ENCODE measurements at places on chromosomes 2 and 18.

- no peak for DNase-seq
Observed at GRCh38 chr18:62942578-62942977, 227.2 kb downstream of the PHLPP1 start.

DNA sequence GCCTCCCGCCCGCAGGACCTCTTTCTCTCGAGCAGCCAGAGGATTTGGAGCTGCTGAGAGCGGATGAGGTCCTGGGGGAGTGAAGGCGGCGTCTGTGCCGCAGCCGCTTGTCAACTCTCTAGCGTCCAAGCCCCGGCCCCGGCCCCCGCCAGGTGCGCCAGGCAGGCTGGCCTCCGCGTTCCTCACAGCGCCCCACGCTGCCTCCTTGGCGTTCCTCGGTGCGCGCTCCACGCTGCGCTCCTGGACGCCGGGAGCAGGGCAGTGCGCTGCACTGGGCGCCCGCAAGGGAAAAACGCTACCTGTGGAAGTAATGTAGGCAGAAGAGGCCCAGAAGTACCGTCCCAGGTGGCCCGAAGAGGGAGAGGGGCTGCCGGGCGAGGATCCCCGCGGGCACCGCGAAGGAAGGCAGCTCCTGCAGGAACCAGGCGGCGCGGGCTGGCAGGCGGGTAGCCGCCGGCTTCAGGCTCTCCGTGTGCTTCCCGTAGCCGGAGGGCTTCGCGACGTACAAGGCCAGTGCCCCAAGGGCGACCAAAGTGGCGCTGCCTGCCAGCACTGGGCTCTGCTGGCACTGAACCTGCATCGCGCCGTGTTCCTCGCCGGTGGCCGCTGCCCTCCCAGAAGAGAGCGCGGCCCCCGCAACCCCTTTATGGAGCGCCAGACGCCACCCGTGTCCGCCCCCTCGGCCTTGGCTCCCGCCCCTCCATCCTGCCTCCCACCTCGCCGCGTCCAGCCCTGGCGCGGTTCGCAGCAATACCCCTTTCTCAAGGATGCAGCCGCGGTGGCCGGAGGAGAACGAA, at the start of gene SRD5A2:
Gene SRD5A2 (minus strand): TSS at position 618 of the 797 bp plus-strand sequence. CDS start 38 bp downstream, at position 580.
- no peak for DNase-seq

GRCh38 chr2:162824304-162824703, 14.3 kb downstream of the KCNH7 start:
- no peak for DNase-seq

DNA sequence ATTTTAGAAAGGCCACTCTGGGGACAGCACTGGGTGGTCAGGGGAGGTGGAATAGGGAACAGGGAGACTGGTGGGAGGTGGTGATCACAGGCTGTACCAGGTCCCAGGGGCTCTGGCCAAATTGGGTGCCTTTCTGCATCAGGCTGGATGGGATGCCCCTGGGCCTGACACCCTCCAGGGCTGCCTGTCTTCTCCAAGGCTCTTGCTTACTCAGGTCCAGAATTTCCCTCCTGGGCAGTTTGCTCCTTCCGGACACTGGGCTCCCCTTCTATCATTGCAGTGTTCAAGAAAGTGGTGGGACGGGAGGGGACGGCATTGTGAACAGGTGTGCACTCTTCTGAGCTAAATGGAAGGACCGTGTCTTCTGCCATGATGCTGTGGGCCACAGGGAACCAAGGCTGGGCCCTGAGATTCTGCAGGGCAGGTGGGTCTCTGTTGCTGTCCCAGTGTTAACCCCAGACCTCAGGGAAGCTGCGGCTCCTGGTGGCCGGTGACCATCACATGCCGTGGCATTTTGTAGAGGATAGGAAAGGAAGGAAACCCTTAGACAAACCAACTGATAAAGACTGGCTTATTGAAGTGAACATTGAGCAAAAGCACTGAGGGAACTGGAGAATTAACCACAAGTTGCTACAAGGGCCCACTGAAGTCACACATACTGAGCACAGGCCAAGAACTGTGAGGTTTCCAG, 93.7 kb upstream of the HS6ST1 start:
- DNase-seq = no peak

- DNase-seq = no peak
Observed at GRCh38 chr2:238302087-238302486, 13.7 kb upstream of the PER2 start.

DNA sequence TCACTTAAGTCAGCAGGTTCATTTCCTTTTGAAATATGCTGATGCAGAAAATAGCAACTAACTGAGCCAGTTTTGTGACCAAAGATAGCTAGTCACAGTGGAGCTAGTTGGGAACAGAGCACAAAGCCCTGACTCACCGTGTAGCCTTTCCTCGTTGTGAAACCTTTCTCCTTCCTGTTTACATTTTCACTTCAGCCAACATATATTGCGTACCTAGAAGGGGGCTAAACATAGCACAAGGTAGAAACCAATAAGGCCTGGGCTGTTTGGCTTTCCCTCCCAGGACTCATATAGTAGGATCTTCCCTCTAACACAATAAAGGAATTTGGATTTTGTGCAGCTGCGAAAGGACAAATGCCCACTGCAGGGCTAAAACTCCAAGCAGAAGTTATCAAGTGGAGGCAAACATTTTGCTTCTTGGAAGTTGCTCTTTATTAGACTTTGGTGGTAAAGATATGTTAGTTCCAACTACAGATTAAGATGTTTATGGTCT, 24.5 kb upstream of the LPIN2 start:
- no peak for DNase-seq

- no peak for DNase-seq
Observed at GRCh38 chr2:46979571-46979979, 64.0 kb upstream of the MCFD2 start.

- no peak for DNase-seq
Observed at GRCh38 chr2:30223413-30223874, 7.9 kb upstream of the LBH start.

DNA sequence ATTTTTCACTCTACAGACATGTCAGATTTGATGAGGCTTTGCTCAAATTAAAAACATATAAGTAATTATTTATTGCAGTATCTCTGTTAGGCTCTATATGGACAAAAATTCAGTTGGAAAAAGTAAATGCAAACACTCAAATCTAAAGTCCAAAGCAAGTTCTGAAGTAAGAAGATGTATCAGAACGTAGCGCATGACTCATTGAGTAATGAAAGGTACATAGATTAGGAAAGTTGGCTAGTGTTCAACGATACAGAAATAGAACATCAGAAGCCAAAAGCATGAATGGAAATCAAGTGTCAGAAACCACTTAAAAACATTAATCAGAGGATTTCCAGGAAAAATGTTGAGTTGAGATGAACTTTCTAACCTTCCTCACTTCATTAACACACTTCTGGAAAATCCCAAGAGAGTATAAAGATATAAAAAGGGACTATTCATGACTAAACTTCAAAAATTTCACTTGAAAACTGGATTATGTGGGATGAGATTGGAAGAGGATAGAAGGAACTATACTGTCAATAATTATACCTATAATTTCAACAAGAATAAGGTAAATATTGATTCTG, 494.1 kb downstream of the LRRTM4 start:
- DNase-seq = no peak

DNA sequence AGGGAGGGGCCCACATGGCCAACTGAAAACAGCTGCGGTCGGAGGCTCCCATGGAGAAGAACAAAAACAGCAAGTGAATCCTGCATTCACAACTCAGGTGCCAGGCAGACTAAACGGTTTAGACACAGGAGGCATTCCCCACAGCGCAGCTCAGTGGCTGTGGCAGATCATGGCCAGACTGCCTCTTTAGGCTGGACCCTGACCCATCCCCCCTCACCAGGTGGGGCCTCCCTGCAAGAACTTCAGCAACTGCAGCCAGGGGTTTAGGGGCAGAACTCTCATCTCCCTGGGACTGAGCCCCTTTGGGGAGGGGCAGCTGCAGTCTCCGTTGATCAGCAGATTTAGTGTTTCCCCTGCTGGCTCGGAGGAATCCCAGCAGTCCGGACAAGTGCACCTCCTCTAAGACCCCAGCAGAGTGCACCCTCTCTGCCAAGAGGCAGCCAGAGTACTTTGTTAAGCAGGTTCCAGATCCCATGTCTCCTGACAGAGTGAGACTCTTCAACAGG, 346.7 kb downstream of the SS18 start:
- DNase-seq = no peak

GRCh38 chr2:175363699-175364098, 182.2 kb upstream of the ATP5MC3 start:
- no peak for DNase-seq

DNA sequence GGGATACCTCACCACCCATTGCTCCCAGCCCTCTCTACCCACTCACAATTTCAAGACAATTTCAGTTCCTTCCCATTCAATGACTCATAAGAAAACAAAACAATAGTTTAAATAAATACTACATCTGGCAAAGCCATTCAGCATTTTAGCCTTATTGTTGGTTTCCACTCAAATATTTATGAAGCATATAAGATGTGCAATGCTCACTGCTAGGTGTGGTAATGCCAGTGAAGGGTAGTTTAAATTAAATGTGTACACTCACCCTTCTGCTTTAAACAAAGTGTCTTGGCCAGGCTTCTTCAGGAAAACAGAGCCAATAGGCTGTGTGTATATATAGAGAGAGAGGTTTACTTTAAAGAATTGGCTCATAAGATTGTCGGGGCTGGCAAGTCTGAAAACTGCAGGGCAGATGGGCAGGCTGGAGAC, 37.0 kb downstream of the INO80C start:
- no peak for DNase-seq

DNA sequence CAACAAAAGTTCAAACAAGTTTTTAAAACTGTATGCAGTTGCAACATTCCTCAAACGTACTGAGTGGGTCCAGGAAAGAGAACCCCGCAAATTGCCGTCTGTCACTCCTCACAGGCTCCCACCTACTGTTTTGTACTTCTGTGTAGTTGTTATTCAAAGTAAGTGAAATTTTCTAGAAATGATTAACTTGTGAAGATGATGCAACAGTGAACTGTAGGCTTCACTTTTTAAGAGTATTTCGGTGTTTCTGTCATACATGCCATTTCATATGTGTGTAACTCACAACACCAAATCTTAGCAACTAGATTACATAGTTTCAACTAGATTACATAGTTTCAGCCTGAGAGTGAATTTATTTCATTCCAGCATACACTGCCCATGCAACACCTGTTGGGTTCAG, 226.0 kb upstream of the TANK start:
- DNase-seq = no peak

DNA sequence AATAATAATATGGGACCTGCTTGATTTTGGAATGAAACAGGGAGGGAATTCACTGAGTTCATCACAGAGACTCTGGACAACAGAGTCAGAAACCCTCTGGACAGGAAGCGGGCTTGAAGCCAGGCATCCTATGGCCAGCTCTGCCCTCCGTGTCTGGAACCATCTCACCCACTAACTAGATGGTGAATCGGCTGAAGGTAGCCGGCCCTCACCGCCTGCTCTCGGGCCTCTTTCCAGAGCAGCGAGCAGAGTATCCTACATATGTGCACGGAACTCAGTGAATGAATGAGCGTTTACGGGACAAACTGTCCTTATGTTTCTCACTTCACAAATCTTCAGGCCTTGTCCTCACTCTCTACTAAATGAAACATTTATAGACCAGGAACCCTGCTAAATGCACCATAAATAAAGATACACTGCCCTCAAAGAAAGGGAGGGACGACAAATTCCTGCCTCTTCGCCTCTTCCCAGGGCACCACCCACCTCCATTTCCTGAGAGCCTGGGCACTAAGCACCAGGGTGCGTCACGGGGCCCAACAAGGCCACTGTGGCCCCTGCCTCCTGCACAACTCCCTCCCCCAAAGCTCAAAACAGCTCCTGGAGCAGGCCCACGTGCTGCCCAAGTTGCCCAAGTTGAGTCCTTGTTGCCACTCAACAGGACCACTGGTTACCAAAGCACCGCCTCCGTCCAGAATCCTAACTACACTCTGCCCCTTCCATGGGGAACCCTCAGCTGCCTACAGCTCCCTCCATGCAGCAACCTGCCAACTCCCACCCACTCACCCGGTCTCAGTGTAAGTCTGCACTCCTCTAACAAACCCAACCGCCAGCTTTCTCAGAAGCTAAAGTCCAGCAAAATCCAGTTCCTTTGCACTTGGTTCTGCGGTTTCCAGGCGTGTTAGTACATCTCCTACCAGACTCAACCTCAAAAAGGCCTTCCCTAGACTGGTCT, 1.7 kb downstream of the TBC1D8 start:
- DNase-seq = no peak

GRCh38 chr2:240840435-240841060, 20.5 kb upstream of the KIF1A start:
- no peak for DNase-seq

- DNase-seq = peak; percentile 37
Observed at GRCh38 chr2:29108225-29108624, 7.0 kb upstream of the CLIP4 start.

- peak; percentile 37 for DNase-seq
Observed at GRCh38 chr2:148130581-148130980, 109.7 kb downstream of the MBD5 start.

DNA sequence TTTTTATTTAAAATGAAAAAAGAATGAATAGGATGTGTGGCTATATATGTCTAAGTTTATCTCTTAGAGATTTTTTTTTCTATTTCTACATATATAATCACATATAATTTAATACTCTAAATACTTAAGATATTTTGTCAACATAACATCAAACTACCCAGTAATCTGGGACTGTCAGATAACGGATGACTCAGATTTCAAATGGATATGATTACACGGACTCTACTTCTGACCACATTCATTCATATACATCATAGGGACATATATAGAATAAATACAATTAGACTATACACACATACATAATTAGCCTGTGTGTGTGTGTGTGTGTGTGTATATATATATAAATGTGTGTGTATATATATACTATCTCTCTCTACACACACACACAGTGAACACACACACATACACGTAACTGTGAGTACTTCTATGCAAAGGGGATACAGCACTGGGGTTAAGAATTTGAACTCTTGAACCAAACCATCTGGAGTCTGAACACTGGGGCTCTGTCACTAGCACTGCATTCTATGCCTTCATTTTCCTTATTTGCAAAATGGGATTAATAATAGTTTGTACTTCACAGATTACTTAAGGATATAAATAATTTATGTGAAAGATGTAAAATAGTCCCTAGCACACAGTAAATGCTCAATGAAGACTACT, 59.5 kb downstream of the CHN1 start:
- DNase-seq = no peak

DNA sequence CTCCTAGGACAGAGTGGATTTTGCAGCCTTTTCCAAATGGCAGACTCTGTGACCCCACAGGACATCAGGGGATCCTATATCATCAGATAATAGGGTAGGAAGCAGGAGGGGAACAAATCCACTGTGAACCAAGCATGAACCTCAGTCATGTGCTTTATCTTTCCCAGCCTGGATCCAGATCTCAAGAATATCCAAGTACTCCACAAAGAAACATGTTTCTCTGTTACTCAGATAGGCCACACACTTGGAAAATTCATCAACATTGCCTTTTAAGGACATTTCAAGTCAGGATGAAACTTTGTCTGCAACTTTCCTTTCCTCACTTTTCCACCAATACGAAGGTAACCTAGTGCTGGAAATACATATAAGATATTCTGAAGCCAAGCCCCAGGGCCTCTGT, 85.8 kb downstream of the RDH14 start:
- DNase-seq = no peak

Measured in AG04449 (cell line).